ENCODE measurements at places on chromosomes 3 and 15.
A peak's percentile ranks its signal among the peaks of the same experiment; 100 is the strongest.

DNA sequence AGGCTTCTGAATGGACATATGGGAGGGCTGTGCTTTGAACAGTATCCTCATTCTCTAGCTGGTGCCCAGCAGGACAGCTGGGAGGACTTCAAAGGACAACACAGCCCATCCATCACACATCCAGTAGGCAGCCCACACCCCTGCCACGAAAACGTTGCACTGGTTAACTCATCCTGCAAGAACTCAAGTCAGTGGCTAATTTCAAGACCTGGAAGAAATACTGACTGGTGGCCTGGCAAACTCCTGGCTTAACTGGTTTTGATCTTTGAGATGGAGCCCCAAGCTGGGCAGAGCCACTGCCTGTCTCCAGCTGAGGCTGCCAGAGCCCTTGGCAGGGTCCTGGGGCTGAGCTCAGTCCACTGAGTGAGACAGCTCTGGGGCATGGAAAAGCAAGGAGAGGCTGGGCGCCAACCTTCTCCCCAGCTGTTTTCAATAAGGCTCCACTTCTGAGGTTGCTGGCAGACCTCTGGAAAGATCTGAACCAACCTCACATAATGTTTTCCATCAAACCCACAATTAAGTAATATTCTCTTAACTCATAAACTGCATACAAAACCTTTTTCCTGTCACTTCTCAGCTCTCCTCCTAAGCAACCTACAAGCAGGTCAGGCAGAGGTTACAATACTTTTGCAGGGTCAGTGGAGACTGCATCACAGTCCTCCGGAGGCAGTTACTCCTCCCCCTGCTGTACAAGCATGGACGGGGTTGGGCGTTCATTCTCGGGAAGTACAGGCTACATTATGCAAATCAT, 110.3 kb downstream of the MYLK start:
- no peak for DNase-seq

GRCh38 chr3:101466465-101467309, 46.3 kb downstream of the SENP7 start:
- DNase-seq = peak; percentile 53

GRCh38 chr15:39192979-39193560, 387.8 kb upstream of the THBS1 start:
- DNase-seq = no peak

- DNase-seq = no peak
Measured at GRCh38 chr15:52876991-52877663, 87.0 kb upstream of the ONECUT1 start.

- no peak for DNase-seq
Measured at GRCh38 chr3:33438284-33438668, 1.9 kb downstream of the UBP1 start.

DNA sequence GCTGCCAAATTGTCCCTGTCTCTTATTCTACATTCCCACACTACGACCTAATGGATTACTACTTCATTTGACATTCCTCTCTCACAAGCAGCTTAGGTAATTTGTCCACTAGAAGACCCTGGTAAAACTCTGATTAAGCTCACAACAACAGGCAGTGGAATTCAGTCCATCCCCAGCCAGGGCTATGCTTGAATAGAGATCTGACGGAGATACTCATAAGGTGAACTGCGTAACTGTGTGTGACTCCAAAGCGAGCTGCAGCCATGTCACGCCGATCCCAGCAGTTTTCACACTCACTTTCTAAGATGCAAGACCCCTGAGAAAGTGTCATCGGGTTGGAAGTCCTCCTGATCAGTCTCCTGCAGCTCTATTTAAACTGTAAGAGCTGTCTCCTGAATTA, 25.7 kb upstream of the ROBO2 start:
- DNase-seq = no peak

GRCh38 chr15:95880630-95881029, 449.9 kb upstream of the NR2F2 start:
- DNase-seq = no peak

DNA sequence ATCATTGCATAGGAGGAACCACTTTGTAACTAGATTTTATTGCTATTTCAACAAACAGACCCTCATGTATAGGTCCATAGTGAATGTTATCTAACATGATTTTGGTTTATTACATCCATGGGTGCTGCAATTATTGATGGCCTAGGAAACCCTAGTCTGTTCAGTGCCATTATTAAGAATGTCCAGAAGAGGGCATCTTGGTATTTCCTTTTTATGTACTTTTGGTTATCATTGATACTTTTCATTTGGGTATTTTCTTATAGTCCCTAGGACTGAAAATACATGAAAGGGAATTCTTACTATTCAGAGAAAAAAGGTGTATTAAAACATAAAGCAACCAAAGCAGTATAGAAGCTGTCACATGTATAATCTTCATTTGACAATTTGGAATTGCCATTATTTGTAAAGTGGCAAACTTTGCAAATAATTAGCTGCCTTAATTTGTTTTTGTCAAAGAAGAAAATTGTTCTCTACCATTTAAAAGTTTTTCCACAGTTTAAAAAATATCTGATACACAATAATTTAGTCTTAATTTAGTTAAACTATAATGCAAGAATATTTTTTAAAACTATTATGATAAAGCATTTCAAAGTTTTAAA, 48.7 kb downstream of the CNOT10 start:
- no peak for DNase-seq

DNA sequence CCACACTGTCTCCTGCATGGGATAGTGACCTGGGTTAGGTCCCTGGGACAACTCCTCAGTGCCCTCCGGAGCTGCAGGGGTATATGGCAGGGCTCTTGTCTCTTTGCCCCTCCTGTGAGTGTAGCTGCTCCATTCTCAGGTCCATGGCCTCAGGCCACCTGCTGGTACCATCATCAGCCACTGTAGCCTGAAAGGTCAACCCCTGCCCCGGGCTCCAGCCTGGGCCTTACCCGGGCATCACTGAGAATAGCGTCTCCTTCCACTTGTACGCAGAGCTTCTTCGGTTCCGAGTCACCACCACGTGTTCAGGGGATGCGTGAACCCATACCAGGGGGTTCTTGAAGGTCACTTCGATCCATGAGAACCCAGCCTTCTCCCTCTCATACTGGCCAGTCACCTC, 13.8 kb downstream of the ITIH4 start:
- DNase-seq = no peak

DNA sequence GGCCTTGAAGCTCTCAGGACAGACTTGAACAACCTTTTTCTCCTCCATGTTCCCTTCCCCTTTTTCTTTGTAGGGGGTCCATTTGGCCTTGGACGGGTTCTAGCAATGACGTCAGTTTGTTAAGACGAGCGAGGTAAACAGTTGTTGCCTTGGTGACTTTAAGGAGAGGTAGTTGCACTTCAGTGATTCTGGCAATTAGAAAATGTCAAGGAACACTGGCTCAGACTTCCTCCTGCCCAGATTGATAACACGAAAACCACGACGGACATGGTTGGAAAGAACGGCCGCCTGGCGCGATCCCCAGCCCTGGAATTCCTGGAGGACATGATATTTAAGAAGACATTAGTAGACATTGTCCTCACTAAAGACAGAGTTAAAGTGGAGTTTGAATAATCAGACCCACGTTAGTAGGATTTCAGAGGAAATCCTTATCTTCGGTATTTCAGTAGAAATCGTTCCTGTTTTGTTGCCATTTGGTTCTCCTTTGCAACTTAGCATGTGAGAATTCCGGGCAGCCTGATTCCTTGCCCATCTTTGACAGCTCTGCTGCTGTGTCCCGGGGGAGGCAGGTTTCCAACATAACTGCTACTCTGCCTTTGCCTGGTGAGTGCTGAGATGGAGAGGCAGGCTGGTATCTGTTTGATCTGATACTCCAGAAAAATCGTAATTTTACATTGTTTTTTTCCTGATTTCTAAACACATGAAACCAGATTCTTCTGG, 87.3 kb downstream of the ST6GAL1 start:
- no peak for DNase-seq

DNA sequence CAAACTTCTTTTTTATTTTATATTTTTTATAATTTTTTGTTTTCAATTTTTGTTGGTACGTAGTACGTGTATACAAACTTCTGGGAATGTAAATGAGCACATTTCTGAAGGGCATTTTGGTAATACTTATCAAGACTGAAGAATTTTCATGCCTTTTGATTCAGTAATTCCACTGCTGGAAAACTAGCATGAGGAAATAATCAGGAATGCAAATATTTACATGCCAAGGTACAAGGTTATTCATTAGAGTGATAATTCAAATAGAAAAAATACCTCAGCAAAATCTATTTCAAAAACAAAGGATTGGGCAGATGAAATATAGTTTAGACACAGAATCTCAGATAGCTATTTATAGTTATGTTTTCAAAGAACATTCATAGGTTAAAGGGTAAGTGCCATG, 128.7 kb downstream of the DMXL2 start:
- DNase-seq = no peak

GRCh38 chr3:138908846-138909245, 38.1 kb downstream of the FOXL2 start:
- no peak for DNase-seq

All from stimulated activated CD8-positive, alpha-beta memory T cell treated with anti-CD3 and anti-CD28 coated beads, Interleukin-15, amount 100 ng/mL, for 48 hours (primary cell).